BJ (cell line): ENCODE measurements at places on chromosomes 13 and 19. TPM values are rescaled to one million over a fixed set of nuclear protein-coding genes. Genes with fewer than 3 reads are reported as not detected.
A peak's percentile ranks its signal among the peaks of the same experiment; 100 is the strongest.

Gene CEACAM3
- not detected in 2 replicates for polyA plus RNA-seq

Gene ZNF491
- 0.67 and 1.3 TPM in 2 replicates for polyA plus RNA-seq

Gene CCNE1
- 4.8 and 5.0 TPM in 2 replicates for polyA plus RNA-seq

Gene TUBA3C
- not detected in 2 replicates for polyA plus RNA-seq

Gene GPC5
- 0.18 TPM in 1 of 2 replicates, not detected in the other for polyA plus RNA-seq

Gene IRS2
- 1.3 and 2.0 TPM in 2 replicates for polyA plus RNA-seq

Gene ATP4B
- polyA plus RNA-seq, result not detected in 2 replicates

Gene CEACAM19
- 6.1 and 8.9 TPM in 2 replicates for polyA plus RNA-seq

Gene POU4F1
- polyA plus RNA-seq, result not detected in 2 replicates

Gene CCDC70
- not detected in 2 replicates for polyA plus RNA-seq

Gene ZNF582
- polyA plus RNA-seq, result 2.4 and 3.5 TPM in 2 replicates

Gene GARIN5A
- 0.26 and 0.56 TPM in 2 replicates for polyA plus RNA-seq

Gene CERS1
- polyA plus RNA-seq, result 0.39 and 0.83 TPM in 2 replicates

Gene KLK12
- polyA plus RNA-seq, result not detected in 2 replicates

Gene TMC4
- 0.54 and 0.55 TPM in 2 replicates for polyA plus RNA-seq

GRCh38 chr13:26340807-26341206 is 86.9 kb downstream of the CDK8 start:
- no peak for DNase-seq

DNA sequence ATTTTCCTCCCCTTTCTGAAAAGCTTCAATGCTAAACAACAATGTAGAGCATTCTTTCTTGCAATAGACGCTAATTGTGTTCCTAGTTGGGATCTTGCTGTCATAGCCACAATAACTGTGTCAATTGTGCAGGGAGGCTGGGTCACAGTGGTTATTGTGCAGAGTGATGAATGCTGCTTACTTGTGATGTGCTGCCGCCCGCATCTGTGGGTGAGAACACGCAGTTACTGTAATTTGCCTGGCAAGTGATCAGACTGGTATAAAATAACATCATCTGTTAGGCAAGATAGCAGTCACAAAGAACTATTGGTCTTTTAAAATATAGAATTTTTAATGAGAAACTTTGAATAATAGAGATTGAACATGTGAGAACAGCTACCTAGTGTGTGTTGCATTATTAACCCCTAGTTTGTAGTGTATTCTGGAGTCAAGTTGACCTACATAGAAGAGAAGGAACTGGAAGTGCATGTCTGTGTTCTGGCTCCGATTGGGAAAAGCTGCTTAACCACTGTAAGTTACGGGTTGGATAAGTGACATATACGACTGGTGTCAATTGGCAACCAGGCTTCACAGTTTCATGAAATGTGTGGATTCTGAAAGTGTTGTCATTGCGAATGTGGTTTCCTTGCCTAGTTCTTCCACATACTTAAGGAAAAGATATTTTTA is 43.6 kb downstream of the SLAIN1 start:
- DNase-seq, result no peak

DNA sequence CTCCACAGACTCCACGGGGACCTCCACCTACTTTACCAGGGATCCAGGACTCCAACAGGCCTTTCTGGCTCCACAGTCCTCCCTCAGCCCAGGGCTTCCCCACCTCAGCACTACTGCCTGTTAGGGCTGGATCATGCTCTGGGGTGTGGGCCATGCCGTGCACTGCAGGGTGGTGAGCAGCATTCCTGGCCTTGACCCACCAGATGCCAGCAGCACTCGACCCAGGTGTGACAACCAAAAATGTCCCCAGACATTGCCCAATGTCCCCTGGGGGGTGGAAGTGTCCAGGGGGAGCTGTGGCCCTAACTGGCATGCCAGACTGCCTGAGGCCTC is 42.0 kb downstream of the EPS15L1 start:
- no peak for DNase-seq

DNA sequence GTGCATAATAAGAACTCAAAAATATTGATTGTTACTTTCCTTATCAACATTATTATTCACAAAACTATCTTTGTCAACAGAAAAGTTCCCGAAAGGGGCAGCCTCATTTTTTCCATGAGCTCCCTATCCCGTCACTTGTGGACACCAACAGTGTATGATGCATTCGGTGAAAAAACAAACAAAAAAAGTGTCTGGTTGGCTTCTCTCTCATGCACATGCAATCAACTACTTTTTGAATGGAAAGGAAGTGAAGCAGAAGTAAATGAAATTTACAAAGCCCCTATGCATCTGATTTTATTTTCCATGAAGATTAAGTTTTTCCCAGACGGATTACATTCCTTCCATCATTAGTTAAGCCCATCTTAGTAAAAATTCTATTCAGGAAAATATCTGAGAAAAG is 526.9 kb downstream of the RFC3 start:
- no peak for DNase-seq

DNA sequence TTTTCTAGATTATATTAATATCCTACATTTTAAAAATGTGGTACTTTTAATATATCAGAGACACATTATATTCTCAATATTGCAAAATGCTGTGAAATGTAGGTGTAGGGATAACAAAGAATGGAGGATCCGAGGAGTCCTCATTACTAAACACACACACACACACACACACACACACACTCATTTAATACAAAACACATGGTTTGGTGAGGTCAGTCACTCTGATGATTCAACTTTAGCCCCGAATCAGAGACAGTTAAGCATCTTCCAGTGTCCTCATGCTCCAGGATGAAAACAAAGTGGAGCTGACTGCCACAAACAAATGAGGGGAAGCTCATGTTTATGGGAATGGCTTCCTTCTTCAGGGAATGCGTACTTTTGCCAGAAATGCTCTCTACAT is 147.5 kb downstream of the CYSLTR2 start:
- peak; percentile 53 for DNase-seq

- DNase-seq, result no peak
Measured at GRCh38 chr19:31152906-31153305, 196.3 kb downstream of the TSHZ3 start.

DNA sequence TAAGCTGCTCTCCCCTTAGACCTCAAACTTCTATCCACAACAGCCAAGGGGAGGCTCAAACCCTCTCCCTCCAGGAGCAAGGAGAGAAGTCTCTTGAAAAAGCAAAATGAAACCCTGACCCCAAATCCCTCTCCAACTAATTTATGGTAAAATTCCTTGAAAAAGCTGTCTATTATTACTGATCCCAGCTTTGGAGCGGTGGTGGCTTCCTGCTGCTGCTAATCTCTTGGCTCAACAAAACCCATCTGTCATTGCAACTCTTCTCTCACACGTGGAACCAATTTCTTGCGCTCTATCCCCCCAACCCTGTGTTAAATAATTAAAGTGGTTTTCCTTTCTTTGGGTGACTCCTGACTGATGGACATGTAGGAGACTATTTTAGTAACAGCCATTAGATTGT is 64.1 kb upstream of the OXGR1 start:
- DNase-seq, result no peak

DNA sequence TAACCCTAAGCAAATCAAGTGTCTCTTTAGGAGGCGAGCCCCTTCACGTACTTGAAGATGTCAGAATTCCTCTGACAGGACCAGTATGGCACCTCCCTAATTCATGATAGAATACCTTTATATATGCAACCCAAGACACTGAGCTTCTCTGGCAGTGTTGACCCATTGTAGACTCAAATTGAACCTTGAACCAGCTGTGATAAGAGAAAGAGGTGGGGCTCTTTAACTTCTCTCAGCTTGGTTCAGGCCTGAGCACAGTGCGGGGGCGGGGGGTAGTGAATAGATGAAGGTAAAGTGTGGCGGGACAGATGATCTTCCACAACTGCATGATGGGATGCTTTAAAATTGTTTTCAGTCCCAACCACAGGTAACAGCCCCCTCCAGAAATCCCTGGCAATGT is 12.1 kb downstream of the MBNL2 start:
- no peak for DNase-seq

GRCh38 chr13:33799950-33800592 is 17.9 kb upstream of the RFC3 start:
- DNase-seq, result no peak

DNA sequence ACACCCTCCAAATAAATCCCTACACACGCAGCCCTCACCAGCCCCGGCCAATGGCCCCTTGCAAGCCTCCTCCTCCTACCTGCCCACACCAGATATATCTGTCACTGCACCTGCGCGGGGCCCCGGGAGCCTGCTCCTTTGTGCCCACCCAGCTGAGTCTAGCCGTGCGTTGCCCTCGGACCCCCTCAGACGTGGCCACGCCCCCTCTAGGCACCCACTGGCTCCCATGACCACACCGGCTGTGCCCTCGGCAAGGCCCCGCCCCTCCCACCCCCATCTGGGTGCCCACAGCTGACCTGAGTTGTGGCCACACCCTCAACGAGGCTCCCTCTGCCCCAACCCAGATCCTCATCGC is 6.3 kb upstream of the PNPLA6 start:
- no peak for DNase-seq

- no peak for DNase-seq
Measured at GRCh38 chr19:5605362-5605761, 17.2 kb downstream of the SAFB2 start.

DNA sequence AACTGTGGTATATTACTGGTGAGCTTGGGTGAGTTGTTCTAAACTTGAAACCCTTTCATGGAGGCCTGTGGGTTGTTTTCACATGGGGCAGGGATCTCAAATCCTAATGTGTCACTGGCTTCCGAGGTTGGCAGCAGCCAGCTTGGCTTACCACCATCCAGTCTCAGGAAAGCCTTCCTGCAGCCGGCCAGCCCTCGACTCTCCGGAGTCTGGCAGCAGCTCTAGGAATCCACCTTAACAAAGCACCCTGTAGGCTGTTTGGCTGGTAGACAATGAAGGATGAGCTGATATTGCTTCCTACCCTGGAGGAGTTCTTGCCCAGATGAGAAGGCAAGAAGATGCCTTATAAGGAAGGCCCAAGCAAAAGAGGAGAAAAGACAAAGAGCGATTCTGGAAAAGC is 188.3 kb downstream of the KLF12 start:
- DNase-seq, result no peak

- no peak for DNase-seq
Measured at GRCh38 chr13:24178847-24179485, 18.4 kb downstream of the SPATA13 start.

- DNase-seq, result no peak
Measured at GRCh38 chr13:26965952-26966700, 205.5 kb downstream of the USP12 start.

GRCh38 chr13:98133946-98134345 is 8.9 kb upstream of the FARP1 start:
- DNase-seq, result no peak

DNA sequence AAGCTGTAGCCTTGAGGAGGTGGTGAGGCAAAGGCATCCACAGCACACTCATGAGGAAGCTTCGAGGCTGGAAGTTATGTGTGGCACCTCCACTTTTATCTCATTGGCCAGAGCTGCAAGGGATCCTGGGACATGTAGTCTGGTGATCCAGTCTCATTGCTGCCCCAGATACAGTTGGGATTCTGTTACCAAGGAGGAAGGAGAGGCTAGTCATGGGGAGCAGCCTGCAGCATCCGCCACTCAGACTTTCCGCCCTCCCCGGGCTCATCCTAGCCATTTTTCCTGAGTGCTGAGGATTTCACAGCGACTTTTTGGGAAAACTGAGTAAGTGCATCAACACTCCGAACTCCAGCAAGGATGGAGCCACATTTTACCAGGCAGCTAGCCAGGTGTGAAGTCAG is 74.4 kb downstream of the DPF1 start:
- no peak for DNase-seq

GRCh38 chr19:5829567-5830310 is 9.8 kb downstream of the FUT6 start:
- no peak for DNase-seq

DNA sequence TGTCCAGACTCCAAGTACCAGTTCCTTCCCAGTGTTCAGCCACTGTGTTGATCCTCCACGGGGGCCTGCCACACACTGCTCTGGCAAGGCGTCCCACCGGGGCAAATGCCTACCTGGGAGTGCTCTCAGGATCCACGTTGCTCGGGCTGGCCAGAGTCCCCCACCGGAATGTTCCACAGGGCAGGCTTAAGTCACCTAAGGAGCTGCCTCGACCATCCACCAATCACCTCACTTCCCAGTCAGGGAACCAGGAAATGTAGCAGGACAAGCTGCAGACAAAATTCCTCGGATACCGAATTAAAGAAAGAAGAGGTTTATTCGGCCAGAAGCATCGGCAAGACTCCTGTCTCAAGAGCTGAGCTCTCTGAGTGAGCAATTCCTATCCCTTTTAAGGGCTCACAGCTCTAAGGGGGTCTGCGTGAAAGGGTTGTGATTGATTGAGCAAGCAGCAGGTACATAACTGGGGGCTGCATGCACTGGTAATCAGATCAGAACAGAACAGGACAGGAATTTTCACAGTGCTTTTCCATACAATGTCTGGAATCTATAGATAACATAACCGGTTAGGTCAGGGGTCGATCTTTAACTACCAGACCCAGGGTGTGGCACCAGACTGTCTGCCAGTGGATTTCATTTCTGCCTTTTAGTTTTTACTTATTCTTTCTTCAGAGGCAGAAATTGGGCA is 56.9 kb upstream of the EDNRB start:
- no peak for DNase-seq

DNA sequence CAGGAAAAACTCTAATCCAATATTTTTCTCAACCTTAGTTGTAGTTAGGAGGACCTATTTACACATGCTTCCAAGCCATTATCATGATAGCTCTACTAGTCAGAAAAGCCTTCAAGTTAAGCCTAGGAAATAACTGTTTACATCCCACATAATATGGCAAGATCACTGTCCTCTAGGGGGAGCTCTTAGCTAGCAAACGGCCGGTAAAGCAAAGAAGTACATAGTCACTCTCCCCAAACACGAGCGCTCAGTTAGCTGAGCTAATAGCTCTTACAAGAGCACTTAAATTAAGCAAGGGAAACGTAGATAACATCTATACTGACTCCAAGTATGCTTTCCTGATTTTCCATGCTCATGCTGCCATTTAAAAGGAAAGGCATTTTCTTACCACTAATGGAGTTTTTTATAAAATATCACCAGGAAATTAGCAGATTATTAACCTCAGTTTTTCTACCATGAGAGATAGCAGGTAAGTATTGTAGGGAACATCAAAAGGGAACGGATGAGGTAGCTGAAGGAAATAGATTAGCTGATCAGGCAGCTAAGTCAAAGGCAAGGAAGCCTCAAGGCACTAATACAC is 100.6 kb upstream of the PABPC3 start:
- peak; percentile 20 for DNase-seq

GRCh38 chr19:1459479-1459878 is 9.6 kb downstream of the APC2 start:
- no peak for DNase-seq

GRCh38 chr19:35879068-35879467 is 10.7 kb downstream of the APLP1 start:
- DNase-seq, result no peak

DNA sequence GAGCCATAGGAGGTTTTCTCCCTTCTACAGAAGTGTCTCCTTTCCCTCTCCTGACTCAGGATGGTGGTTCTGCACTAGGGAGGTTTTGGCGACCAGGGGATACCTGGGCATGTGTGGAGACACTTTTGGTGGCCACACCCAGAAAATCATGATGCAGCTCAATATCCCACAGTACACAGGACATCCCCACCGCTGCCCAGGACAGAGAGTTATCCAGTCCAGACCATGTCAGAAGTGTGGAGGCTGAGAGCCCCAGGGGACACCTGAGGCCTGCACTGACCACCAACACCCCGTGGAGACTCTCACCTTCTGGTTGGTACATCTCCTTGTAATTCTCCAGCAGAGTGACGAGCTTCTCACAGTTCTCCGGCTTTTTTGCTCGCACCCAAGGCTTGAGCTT is 16.6 kb downstream of the PEG3 start:
- no peak for DNase-seq

- DNase-seq, result peak; percentile 64
Measured at GRCh38 chr13:21528616-21529015, 69.5 kb upstream of the ZDHHC20 start.

GRCh38 chr13:96821381-96821780 is 172.9 kb downstream of the OXGR1 start:
- DNase-seq, result no peak
